ENCODE measurements at places on chromosomes 12 and 14. TPM values are rescaled to one million over a fixed set of nuclear protein-coding genes. Genes with fewer than 3 reads are reported as not detected.

GRCh38 chr14:52906141-52906601 is 44.7 kb downstream of the FERMT2 start:
- H3K4me1 ChIP-seq, result peaks cover 74% of the 10 kb centered on the region
- no peak for DNase-seq
- no peaks in the 10 kb centered on the region for H3K27me3 ChIP-seq
- H3K27ac ChIP-seq, result no peak overlapping the region

GRCh38 chr12:92634730-92635129 is 68.1 kb upstream of the PLEKHG7 start:
- no peak overlapping the region for H3K4me3 ChIP-seq
- H3K27ac ChIP-seq, result no peak overlapping the region
- no peak for DNase-seq
- no peaks in the 10 kb centered on the region for H3K4me1 ChIP-seq

- H3K36me3 ChIP-seq, result peaks cover 7% of the 10 kb centered on the region
- H3K27me3 ChIP-seq, result no peaks in the 10 kb centered on the region
- DNase-seq, result no peak
- H3K4me1 ChIP-seq, result no peaks in the 10 kb centered on the region
Observed at GRCh38 chr12:94980577-94980976, 22.9 kb downstream of the NDUFA12 start.

DNA sequence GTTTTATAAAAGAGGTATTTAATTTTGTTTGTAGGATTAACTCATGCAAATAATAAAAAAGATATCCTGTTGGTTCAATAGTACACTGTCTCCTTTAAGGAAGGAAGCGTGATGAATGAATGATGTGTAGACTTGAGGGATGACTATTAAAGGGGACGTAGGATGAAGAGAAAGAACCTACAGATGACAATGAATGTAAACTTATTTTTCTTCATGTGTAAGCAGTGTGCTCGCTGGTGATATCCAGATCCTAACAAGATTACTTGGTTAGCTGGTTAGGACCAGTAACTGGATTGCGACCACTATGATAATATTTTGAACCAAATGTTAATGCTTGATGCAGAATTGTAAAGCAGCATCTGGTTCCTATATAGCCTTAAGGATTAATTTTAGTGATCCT is 2.6 kb downstream of the ARF6 start:
- H3K27me3 ChIP-seq, result no peaks in the 10 kb centered on the region
- peaks cover 31% of the 10 kb centered on the region for H3K4me1 ChIP-seq
- H3K36me3 ChIP-seq, result no peaks in the 10 kb centered on the region
- peak overlapping the region; percentile 99 for H3K27ac ChIP-seq

DNA sequence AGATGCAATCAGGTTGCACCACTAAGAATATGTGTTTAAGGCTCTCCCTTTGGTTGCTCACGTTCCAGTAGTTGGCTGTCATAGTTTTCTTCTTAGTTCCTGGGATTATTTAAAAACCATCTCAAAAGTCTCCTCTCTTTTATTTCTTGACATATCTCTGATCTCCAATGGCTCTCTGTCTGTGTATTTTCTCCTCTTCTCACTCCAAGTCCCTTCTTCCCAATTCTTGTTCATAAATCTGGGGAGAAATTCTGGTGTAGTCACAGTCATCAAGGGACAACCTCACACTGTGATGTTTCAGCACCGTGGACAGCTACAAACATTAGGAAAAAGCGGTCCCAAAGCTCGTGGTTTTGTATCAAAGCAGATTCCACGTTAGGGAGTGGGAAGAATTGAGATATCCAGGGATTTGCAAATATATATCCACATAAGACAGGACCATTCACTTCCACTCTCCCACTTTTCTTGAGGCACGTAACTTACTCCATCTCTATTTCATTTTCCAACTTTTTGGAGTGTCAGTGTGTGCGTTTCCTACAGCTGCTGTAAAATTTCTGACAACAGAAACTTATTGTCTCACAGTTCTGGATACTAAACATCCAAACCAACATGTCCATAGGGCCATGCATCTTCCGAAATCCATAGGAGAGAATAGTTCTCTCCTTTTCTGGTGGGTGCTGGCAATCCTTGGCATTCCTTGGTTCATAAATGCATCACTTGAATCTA is 80.6 kb upstream of the TMEM233 start:
- H3K36me3 ChIP-seq, result no peaks in the 10 kb centered on the region
- no peaks in the 10 kb centered on the region for H3K4me1 ChIP-seq
- no peak overlapping the region for H3K4me3 ChIP-seq
- H3K27me3 ChIP-seq, result no peaks in the 10 kb centered on the region
- no peak overlapping the region for H3K27ac ChIP-seq

DNA sequence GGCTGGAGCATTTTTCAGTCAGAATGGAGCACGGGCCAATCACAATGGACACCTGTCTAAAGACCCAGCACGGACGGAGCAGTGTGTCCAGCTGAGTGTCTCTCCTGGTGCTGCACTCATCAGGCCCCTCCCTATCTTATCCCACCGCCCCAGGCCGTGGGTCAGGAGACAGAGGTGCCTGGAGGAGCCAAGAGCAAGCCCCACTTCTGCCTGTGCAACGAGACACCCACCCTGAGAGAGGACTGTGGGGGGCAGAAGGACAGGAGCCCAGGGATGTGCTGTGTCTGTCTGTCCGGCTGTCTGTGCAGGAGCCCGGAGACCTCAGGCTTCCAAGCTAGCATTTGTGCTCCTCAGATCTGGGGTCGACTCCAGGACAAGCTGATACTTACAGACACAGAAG is 69.6 kb upstream of the SFSWAP start:
- no peaks in the 10 kb centered on the region for H3K4me1 ChIP-seq
- H3K4me3 ChIP-seq, result no peak overlapping the region
- no peaks in the 10 kb centered on the region for H3K36me3 ChIP-seq
- DNase-seq, result no peak

GRCh38 chr12:31989571-31990362 is 30.6 kb downstream of the RESF1 start:
- peaks cover 73% of the 10 kb centered on the region for H3K36me3 ChIP-seq
- no peak overlapping the region for H3K4me3 ChIP-seq
- no peaks in the 10 kb centered on the region for H3K27me3 ChIP-seq

DNA sequence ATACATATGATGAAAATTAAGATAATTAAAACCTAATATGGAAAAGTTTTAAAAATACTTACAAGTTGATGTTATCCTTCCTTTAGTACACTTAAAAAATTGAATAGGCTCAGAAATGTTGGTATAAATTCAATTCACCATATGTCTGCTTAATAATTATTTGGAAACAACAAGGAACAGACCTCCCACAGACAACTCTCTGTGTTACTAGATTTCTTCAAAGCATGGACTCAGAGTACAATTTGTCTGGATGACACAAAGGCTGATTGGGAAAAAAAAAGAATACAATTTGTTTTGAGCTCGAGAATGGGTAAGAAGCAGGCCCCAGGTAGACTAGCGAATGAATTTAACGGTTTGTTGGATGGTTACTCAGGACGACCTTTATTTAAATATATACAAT is 48.9 kb upstream of the BTG1 start:
- no peak for DNase-seq
- H3K36me3 ChIP-seq, result no peaks in the 10 kb centered on the region
- no peaks in the 10 kb centered on the region for H3K27me3 ChIP-seq
- H3K27ac ChIP-seq, result no peak overlapping the region
- H3K4me1 ChIP-seq, result no peaks in the 10 kb centered on the region

- peak; percentile 63 for DNase-seq
- no peak overlapping the region for H3K4me3 ChIP-seq
- H3K27me3 ChIP-seq, result no peaks in the 10 kb centered on the region
- no peak overlapping the region for H3K27ac ChIP-seq
Observed at GRCh38 chr12:27083861-27084394, 1.6 kb upstream of the C12orf71 start.

GRCh38 chr14:24261256-24261968 is 1.6 kb downstream of the TGM1 start:
- no peak overlapping the region for H3K27ac ChIP-seq
- no peak for DNase-seq
- no peaks in the 10 kb centered on the region for H3K27me3 ChIP-seq
- H3K4me3 ChIP-seq, result no peak overlapping the region

GRCh38 chr14:34090451-34090850 is 139.6 kb upstream of the EGLN3 start:
- no peaks in the 10 kb centered on the region for H3K36me3 ChIP-seq
- no peaks in the 10 kb centered on the region for H3K27me3 ChIP-seq

GRCh38 chr12:5627053-5627630 is 195.2 kb downstream of the NTF3 start:
- H3K4me3 ChIP-seq, result no peak overlapping the region
- DNase-seq, result no peak
- H3K27me3 ChIP-seq, result no peaks in the 10 kb centered on the region
- no peak overlapping the region for H3K27ac ChIP-seq
- no peaks in the 10 kb centered on the region for H3K4me1 ChIP-seq
- H3K36me3 ChIP-seq, result no peaks in the 10 kb centered on the region

- DNase-seq, result no peak
- no peaks in the 10 kb centered on the region for H3K27me3 ChIP-seq
- no peak overlapping the region for H3K27ac ChIP-seq
- no peaks in the 10 kb centered on the region for H3K36me3 ChIP-seq
- H3K4me3 ChIP-seq, result no peak overlapping the region
- H3K4me1 ChIP-seq, result peaks cover 40% of the 10 kb centered on the region
Observed at GRCh38 chr14:68368850-68369249, 424.0 kb downstream of the ZFP36L1 start.

- H3K4me3 ChIP-seq, result peak within 1 kb of the TSS; percentile 22
- no peak within 1 kb of the TSS for H3K27ac ChIP-seq
- peak; percentile 78 for DNase-seq
- H3K27me3 ChIP-seq, result peaks cover 88% of the 10 kb centered on the region
- H3K4me1 ChIP-seq, result peaks cover 26% of the 10 kb centered on the region
Observed at GRCh38 chr14:23578560-23579310, at the start of gene JPH4. Gene JPH4, minus strand, starts transcription at chr14:23578790. Its CDS starts 1,337 bp downstream, at chr14:23577453.

DNA sequence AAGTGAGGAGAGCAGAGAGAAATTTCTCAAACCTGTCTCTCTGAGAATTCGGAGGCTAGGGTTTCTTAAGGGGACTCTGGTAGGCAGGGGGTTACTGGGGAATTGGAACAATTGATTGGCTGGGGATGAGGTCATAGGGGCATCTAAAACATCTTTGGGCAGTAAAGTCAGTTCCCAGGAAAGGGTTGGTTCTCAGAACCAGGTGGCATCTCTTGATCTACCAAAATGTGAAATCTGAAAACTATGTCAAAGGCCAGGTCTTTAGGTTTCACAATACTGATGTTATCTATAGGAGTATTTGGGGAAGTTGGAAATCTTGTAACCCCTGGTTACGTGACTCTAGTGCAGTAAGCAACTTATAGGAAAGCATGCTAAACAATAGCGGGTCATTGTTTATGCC is 6.9 kb downstream of the C12orf75 start:
- H3K27ac ChIP-seq, result no peak overlapping the region
- peaks cover 18% of the 10 kb centered on the region for H3K4me1 ChIP-seq

DNA sequence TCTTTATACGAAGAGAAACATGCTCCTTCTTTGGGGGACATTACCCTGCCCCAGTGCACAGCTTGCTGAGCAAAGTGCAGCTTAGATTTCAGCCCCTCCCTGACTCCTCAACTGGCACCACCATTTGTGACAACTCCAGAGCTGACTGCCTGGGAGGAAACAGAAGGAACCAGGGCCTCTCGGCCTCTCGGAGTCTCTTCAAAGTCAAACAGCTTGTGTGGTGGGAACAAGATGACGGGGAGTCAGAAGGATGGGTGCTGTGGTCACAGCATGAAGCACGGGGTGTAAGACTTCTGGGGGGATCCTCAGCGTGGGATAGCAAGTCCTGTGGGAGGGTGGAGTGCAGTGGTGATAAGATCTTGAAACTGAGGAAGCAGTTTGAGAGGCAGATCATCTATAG is 123.5 kb upstream of the BCL2L14 start:
- no peaks in the 10 kb centered on the region for H3K27me3 ChIP-seq
- no peaks in the 10 kb centered on the region for H3K36me3 ChIP-seq
- H3K4me1 ChIP-seq, result peaks cover 15% of the 10 kb centered on the region
- H3K4me3 ChIP-seq, result no peak overlapping the region
- H3K27ac ChIP-seq, result no peak overlapping the region

DNA sequence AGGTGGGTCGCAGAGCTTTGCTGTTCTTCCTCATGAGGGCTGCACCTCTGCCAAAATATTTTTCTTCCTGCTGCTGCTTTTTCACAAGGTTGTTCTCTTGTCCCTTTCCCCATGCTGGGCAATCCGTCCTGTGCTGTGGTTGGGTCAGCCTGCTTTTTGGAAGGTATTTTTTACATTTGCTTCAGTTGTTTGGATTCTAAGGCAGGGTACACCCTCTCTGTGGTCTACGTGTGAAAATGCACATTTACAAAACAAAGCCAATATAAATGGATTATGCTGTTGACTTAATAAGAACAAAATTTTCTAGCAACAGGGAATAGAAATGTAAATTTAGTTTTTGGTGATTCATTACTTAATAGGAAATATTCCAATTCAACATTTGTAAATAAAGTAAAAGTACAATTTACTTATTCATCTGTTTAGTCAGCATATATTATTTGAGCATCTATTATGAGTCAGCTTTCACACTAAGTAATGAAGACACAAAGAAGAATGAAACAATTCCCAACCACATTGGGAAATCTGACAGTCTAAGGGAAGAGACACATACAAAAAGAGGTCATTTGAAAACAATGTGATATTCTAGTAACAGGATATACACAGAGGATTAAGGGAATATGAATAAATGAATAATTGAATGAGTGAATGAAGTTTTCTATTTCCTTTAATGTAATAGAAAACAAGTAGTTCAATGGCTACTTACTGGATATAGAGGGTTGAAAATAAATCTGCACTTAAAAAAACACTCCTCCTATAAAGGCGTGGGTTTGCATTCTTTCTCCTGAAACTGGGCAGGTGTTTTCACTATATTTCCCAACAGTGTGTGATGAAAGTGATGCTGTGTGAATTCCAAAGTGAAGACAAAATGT is 94.6 kb upstream of the PRICKLE1 start:
- DNase-seq, result no peak
- H3K27me3 ChIP-seq, result no peaks in the 10 kb centered on the region
- no peaks in the 10 kb centered on the region for H3K36me3 ChIP-seq
- H3K4me3 ChIP-seq, result no peak overlapping the region
- H3K27ac ChIP-seq, result no peak overlapping the region

- peak; percentile 90 for DNase-seq
- no peak overlapping the region for H3K4me3 ChIP-seq
- no peaks in the 10 kb centered on the region for H3K27me3 ChIP-seq
Observed at GRCh38 chr14:50335389-50335788, 23.3 kb downstream of the DMAC2L start.

GRCh38 chr12:62211510-62211909 is 48.7 kb upstream of the USP15 start:
- no peak overlapping the region for H3K4me3 ChIP-seq
- H3K36me3 ChIP-seq, result no peaks in the 10 kb centered on the region
- no peak for DNase-seq
- H3K4me1 ChIP-seq, result no peaks in the 10 kb centered on the region

Gene ALDH6A1
- 14.8 TPM for polyA plus RNA-seq

Gene TRIM9
- polyA plus RNA-seq, result 0.76 TPM

Gene CFAP54
- 0.08 TPM for polyA plus RNA-seq

Gene KRT2
- not detected for polyA plus RNA-seq

Gene HCAR2
- polyA plus RNA-seq, result 8.2 TPM

Gene IKZF4
- 2.9 TPM for polyA plus RNA-seq

Gene PPP1R1A
- polyA plus RNA-seq, result 2.6 TPM

Gene CCDC177
- polyA plus RNA-seq, result 0.25 TPM

Gene KRT8
- 767 TPM for polyA plus RNA-seq

Measured in stomach (tissue), 19 donors.